ENCODE measurements at places on chromosomes 3 and 15.

- DNase-seq = no peak
Observed at GRCh38 chr15:35723120-35723847, 177.3 kb upstream of the DPH6 start.

- DNase-seq = no peak
Observed at GRCh38 chr3:119314821-119315220, 20.6 kb downstream of the ARHGAP31 start.

GRCh38 chr15:31338879-31339557, 12.4 kb downstream of the KLF13 start:
- DNase-seq = no peak

GRCh38 chr3:108552267-108553159, 36.7 kb downstream of the CIP2A start:
- no peak for DNase-seq

- DNase-seq = no peak
Observed at GRCh38 chr3:43951813-43952212, 261.1 kb downstream of the ABHD5 start.

DNA sequence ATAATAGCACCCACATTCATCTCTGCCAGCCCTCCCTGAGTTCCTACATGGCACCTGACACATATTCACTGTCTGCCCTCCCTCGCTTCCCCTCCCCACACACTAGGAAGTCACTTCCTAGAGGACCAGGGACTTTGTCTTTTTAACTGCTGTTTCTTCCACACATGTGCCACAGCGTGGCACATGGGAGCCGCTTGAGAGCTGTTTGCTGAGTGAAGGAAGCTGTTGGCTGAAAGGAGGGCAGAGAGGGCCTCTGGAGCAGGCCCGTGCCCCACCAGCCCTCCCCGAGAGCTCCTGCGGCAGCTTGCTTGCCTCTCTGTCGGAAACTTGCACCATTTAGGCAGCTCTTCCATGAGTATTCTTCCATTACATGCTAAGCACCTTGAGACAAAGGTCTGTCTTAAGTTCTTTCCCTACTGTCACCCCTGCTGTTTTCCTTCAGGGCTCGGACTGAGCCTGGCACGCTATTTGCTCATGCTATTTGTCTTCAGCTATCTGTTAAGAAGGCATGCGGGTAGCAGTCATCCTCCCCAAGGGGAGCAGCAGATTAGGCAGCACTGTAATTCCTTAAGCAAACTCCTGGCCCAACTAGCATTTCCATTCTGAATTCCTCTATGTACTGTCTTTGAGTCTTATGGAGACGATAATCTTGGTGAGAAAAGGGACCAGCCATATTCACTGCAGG, 72.2 kb downstream of the CACNA1D start:
- DNase-seq = no peak

DNA sequence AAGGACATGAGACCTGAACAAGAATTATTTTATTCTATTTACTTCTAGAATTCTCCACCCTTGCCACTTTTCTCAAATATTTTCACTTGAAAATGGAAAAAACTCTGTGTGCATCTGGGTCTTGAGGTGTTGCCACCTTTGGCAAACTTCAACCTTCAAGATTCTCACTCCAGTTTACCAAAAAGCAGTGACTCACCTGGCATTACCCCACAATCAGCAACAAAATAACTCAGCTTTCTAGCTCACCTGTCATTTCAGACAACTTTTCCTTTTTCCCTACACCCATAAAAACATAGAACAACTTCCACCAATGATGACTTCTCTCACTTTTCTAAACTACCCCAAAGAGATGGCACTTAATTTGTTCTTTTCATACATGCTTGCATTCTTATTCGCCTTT, 115.8 kb downstream of the DUT start:
- DNase-seq = no peak

- no peak for DNase-seq
Observed at GRCh38 chr15:43361313-43361903, 9.4 kb downstream of the ZSCAN29 start.

DNA sequence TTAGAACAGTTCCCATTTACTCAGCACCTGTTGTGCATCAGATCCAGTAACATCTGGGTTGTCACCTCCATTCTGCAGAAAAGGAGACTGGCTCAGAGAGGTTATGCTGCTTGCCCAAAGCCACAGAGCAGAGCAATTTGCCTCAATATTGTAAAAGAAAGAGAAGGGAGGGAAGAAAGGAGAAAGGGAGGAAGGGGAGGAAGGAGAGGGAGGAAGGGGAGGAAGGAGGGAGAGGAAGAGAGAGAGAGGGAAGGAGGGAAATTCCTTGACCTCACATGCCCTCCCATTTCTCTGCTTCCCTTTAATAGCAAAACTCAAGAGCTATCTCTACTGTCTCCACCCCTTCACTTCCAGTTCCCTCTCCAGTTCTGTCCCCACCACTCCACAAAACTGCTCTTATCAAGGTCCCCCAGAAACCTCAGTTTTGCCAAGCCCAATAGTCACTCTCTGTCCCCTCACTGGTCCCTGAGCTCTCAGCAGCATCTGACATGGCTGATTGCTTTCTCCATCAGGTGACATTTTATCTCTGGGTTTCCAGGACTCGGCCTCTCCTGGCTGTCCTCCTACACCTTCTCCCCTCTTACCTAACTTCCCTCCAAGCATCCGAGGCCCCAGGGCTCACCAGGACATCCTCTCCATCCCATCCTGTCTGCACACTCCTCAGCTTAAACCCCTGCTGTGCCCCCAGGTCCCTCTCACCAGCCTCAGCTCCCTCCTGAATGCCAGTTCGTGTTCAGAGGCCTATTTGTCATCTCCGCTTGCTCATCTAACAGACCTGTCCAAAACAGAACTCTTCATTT, 104.7 kb upstream of the LINGO1 start:
- no peak for DNase-seq

DNA sequence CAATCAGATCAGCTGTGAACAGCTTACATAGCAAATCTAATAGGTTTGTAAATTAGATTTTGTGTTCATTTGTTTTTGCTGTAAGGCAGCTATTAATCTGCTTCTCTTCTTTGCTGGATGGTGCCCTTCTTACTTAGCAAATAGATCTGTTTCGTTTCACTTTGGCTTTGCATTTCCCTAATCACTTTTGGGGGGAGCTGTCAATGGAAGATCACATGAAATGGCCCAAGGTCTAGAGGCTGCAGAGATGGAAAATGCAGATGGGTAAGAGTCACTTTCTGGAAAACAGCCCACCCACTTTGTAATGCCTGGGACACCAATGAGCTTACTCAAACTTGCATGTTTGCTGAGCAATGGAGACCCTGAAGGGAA, 36.4 kb downstream of the ST8SIA2 start:
- no peak for DNase-seq

- DNase-seq = no peak
Observed at GRCh38 chr3:186746008-186746407, 28.8 kb downstream of the KNG1 start.

GRCh38 chr3:153028381-153028780, 133.6 kb upstream of the RAP2B start:
- no peak for DNase-seq

DNA sequence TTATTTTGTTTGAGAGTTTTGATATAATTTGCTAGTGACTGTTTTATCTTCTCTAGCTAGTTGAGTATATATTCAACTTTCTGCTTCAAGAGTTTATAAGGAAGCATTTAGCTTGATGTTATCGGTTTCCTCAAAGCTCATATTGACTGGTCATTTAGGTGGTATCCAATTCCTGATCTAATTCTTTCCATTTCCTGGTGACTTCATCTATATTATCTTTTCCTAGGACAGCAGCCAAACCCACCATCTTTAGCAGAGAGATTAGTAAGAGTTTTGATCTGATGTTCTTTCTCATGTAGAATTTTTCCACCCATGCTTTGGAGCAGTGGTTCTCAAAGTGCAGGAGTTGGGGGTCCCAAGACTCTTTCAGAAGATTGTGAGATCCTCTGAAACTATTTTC, 148.6 kb upstream of the STT3B start:
- no peak for DNase-seq

DNA sequence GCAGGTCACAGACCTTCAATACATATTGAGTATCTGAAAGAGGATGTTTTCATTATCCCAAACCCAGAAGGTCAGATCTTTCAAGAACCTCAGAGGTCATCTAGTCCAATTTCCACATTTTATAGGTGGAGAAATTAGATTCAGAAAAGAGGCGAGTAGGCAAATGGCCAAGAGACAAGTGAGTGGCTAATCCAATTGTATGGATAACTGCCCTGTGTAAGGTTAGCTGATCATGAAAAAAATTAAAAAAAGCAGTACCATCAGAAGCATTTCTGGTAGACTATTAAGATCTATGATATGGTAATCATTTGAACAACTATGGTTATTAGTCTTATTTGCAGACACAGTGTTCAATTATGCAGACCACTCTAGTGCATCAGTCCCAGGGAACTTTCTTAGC, 660.7 kb upstream of the CFAP20DC start:
- DNase-seq = no peak

DNA sequence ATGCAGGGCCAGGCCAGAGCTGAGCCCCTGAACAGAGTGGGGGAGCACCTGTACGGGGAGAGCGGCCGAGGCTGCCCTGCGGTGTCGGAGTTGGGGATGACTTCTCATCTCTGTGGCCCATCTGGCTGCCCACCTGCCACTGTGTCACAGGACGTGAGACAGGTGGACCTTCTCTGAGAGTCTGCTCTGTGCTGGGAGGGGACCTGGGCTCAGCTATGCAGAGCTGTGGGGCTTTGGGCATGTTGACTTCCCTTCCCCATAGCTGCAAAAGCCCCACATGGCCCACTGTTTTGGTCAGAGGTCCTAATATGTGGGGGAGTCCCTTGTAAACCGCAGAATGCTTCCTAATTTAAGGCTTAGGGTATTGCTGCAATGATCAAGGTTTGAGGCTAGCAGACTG, 68.0 kb upstream of the TRPM1 start:
- DNase-seq = no peak

GRCh38 chr3:197598404-197598980, 42.7 kb upstream of the BDH1 start:
- DNase-seq = no peak

- DNase-seq = no peak
Observed at GRCh38 chr3:122183893-122184590, 574 bp downstream of the CASR start.

GRCh38 chr15:58038426-58039078, 27.0 kb downstream of the ALDH1A2 start:
- no peak for DNase-seq

- DNase-seq = no peak
Observed at GRCh38 chr15:44719293-44719999, 8.1 kb downstream of the B2M start.

DNA sequence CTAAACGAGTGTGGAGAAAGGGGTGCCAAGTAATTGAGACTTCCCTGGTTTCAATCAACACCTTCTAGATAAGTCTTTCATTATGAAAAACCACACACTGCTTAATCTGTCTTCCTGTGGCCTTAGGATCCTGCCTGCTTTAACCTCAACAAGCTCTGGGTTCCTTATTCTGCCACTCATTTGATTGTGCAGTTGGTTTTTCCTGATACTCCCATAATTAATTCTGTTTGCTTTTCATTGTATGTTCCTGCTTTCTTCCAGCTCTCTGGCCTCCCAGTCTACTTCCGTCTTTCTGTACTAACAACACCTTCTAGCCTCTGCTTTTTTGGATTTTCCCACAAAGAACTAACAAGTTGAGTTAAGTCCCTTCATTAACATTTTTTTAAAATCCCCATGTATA, 20.2 kb upstream of the GCNT3 start:
- no peak for DNase-seq

DNA sequence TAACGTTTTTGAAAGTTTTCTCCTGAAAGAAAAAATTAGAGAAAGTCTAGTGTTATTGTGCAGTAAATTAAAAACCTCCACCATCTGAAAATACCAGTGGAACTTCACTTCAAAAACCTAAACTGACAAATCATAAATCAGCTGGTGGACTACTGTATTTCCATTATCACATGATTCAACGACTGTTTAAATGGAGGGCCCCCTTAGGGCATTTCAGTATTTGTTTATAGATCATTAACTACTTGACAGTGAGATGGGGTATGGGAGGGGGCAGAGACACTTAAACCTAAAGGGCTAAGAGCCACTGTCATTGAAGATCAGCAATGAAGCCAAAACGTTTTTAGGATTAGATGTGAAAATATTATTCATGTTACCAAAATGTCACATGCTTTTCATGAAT, 8.8 kb upstream of the C15orf61 start:
- DNase-seq = no peak

GRCh38 chr3:161579395-161580126, 83.0 kb downstream of the OTOL1 start:
- DNase-seq = no peak

GRCh38 chr3:34858067-34858660, 781.2 kb upstream of the ARPP21 start:
- DNase-seq = no peak

All from stimulated activated CD8-positive, alpha-beta memory T cell treated with anti-CD3 and anti-CD28 coated beads, Interleukin-4, amount 100 ng/mL, for 1 hour (primary cell).